ENCODE measurements at places on chromosomes 3 and 15. TPM values are rescaled to one million over a fixed set of nuclear protein-coding genes. Genes with fewer than 3 reads are reported as not detected.

The EPHB3 gene
- 0.80 TPM for total RNA-seq

The TMEM40 gene
- not detected for total RNA-seq

- no peak for DNase-seq
These were observed 35.7 kb downstream of the MGA start for GRCh38 chr15:41695750-41696436.

- no peak for DNase-seq
These were observed 246.4 kb downstream of the SLC9A9 start for GRCh38 chr3:143601723-143602484.

The MEIS2 gene
- 0.22 TPM for total RNA-seq

DNA sequence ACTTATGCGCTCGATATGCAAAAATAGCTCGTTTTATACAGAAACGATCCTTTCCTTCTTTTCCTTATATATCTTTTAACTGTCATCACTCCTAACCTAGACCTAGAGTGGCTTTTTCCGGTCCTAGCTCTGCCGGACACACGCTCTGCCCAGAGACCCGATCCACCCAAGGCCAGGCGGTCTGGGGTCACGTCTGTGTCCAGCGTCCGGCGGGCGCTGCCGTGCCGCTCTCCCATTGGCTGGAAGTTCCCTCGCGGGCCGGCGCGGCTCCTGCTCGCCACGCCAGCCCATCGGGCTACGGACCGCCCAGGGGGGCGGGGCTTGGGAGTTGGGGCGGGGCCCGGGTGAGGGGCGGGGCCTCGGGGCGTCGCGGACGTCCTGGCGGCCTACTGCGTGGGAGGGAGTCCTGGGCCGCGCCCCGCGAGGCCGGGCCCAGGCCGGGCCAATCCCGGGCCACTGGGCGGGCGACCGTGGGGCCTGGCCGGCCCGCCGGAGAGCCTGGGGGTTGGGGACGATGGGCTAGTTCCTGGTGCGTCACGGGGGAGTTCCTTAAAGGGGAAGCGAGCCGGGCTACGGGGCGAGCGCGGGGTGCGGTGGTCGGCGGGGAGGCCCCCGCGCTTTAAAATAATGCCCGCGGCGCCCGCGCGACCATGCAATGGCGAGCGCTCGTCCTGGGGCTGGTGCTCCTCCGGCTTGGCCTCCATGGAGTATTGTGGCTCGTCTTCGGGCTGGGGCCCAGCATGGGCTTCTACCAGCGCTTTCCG lies at the start of gene EDEM1:
Gene EDEM1 (plus strand): TSS at position 552 of the 764 bp plus-strand sequence. CDS start 99 bp downstream, at position 651.
- DNase-seq, result peak; percentile 66

- no peak for DNase-seq
These were observed 126.2 kb upstream of the PTX3 start for GRCh38 chr3:157310329-157311052.

GRCh38 chr3:99325402-99325801 lies 313.0 kb upstream of the COL8A1 start:
- DNase-seq, result no peak

The ZNF774 gene
- 2.3 TPM for total RNA-seq

DNA sequence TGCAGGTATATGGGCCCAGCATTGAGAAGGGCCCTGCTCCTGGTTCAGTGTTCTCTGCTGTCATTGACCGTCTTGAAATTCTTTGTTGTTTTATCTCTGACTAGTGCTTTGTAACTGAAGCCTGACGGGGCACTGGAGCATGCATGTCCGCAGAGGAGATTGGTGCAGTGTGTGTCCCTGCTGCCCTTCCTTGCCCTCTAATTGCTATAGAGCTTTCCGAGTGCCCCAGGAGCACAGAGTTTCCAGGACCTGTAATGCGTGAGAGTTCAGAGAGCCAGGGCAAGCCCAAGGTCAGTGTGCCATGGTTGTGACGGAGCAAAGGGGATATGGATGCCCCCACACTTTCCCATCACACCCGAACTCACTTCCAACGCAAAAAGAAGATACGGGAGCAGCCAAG lies 174.3 kb upstream of the UBE3A start:
- DNase-seq, result no peak

- no peak for DNase-seq
These were observed 62.8 kb downstream of the ATP2C1 start for GRCh38 chr3:130956721-130957120.

DNA sequence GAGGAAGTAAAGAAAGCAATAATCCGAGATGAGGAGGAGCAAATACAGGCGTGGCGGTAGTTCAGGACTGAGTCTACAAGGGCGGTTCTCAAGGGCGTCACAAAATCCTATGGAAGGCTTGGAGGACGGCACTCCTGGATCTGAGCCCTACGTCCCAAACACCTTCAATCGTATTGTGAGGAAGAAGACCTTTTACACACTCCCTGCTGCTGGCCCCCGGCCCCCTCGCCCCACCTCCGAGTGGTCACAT lies 747 bp downstream of the PLD1 start:
- DNase-seq, result no peak

DNA sequence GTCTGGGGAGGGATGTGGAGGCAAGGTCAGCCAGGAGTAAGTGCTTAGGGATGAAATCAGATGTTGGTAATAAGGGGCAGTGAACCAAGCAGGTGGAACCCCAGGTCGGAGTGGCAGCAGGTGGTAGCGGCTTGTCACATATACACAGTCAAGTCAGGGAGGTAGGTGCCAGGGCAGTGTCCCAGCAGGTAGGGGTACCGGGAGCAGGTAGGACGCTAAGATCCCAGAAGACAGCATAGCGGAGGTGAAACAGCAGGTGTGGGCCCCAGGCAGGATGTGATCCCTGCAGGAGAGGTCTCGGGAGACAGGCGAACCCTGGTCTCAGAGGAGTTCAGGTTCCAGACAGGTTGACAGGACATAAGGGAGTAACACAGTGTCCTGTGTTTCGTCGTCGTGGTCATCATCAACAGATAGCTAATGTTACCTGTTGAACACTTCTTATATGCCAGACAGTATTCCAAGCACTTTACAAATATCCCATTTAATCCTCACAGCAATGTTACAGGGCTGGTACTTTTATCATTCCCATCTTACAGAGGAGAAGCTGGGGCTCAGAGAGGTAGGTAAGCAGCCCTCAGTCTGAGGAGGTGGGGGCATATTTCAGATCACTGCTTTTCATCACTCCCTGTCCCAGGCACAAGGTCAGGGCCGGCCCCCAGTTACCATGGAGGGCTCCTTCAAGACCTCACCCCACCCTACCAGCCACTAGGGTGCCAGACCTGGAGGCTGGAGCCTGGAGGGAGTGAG lies 241.6 kb downstream of the UACA start:
- DNase-seq, result no peak

- peak; percentile 71 for DNase-seq
These were observed 1.1 kb upstream of the PLCH1 start for GRCh38 chr3:155745795-155746550.

GRCh38 chr3:38564631-38565338 lies 68.6 kb downstream of the EXOG start:
- no peak for DNase-seq

GRCh38 chr3:127590282-127590592 lies 296 bp downstream of the TPRA1 start:
- no peak for DNase-seq

The CRYBG3 gene
- 8.0 TPM for total RNA-seq

DNA sequence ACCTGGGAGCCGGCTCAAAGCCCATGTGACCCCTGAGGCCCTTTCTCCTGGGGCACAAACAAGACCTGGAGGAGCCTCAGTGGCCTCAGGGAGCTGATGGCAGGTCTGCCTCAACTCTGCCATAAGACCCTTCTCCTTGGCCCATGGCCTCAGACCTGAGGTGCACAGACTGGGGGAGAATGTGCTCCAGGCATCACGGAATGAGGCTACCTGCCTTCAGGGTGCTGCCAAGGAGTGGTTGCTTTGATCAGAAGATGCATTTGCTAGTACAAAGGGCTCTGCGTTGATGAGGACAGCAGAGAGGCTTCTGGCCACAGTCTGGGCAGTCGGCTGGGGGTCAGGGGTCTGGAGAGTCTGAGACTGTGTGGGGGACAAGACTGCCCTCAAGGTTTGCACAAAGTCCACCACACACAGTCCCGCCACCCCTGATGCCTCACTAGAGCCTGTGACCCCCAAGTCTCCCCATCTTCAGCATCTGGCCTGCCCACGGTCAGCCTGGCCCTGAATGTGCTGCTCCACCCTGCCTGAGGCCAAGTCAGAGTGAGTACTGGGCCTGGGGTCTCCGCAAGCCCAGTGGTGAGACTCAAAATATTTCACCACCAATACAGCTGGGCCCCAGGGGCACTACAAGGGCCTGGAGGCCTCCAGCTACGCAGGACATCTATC lies 26.6 kb downstream of the ALDH1L1 start:
- DNase-seq, result peak; percentile 34

- no peak for DNase-seq
These were observed 8.8 kb upstream of the CPOX start for GRCh38 chr3:98602078-98602678.

DNA sequence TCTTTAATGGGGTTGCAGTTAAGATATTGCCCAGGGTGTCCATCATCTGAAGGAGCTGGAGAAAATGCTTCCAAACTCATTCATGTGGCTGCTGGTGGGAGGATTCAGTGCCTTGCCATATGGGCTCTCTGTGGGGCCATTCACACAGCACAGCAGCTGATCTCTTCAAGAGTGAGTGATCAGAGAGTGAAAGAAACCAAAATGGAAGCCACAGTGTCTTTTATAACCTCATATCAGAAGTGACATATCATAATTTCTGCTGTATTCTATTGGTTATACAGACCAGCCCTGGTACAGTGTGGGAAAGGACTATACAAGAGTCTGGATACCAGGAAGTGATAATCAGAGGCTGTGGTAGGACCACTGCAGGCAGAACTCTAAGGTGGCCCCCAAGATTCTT lies 33.6 kb downstream of the HHLA2 start:
- DNase-seq, result no peak

The ECE2 gene
- total RNA-seq, result 0.86 TPM

DNA sequence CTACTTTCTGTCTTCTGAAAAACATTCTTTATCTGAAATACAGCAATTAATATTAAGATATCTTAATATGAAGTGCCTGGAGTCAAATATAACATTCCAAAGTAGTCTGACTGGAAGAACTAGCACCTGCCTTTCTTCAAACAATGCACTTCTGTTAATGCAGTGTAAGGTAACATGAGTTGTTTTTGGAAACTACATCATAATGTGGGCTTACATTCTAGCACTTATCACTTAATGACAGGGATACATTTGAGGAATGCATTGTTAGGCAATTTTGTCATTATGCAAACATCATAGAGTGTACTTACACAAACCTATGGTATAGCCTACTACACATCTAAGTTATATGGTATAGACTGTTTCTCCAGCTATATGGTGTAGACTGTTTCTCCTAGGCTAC lies 49.2 kb downstream of the SLC15A2 start:
- no peak for DNase-seq

DNA sequence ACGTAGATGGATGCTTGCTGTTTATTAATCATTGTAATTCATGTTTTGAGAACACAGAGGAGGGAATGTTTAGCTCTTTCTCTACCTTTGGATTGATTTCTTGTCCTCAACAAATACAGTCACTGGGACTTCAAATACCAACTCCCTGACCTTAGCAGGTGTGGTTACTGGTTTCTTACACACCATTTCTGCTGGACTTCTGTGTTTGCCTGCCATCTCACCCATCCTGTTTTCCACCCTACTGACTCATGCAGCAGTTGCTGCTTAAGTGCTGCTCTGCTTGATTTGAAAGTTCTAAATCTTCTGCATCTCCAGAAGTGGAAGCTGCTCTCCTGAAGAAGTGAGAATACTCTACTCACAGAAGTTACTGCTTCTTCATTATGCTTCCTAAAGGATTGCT lies 170.3 kb downstream of the ZPLD1 start:
- no peak for DNase-seq

DNA sequence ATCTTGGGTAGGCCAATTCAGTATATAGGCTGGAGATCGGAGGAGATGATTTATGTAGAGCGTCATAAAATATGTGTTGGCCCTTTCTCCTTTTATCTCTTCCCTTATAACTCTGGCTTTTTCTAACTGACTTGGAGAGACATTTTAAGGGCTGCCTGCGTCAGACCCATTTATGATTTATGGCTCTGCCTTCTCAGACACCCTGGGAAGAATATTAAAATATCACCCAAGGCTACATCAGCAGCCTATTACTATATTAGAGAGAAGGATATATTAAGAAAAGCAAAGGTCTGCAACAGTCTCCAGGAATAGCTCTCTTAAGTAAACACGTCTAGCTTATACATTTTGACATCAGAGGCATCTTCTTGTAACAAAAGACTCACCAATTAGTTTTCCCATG lies 179.4 kb downstream of the SV2B start:
- DNase-seq, result no peak

DNA sequence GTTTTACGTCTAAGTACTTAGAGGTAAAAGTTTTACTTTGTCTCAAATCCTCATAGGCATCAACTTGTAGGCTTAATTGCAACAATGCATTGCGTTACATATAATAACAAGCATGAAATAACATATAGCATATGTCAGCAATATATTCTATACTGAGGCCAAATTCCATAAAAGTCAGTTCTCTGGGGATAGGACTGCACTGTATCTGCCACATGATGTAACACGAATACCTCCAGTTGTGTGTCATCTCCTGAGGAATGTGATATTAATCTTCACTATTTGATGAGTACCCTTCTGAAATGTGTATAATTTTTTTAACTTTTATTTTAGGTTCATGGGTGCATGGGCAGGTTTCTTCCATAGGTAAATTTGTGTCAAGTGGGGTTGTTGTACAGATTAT lies 126.4 kb downstream of the IMPG2 start:
- DNase-seq, result no peak

DNA sequence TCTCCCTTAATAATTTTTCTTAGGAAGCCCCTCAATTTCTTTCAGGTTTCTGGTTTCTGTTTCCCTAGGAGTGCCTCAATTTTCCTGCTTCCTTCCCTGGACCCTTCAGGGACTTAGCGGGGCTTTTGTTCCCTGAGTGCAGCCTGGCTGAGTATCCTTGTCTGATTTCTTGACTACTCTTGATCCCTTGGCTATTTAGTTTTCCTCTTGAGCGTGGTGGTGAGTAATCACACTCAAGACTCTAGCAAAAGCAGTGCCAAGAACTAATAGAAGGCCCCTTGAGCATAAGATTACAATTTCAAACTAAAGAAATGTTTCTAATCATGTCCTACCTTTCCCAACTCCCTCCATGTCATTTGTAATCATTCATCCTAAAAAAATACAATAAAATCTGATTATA lies 94.3 kb upstream of the C3orf80 start:
- no peak for DNase-seq

GRCh38 chr15:73051391-73051806 lies 864 bp upstream of the NEO1 start:
- DNase-seq, result no peak
